ENCODE measurements at places on chromosomes 6 and 20.

DNA sequence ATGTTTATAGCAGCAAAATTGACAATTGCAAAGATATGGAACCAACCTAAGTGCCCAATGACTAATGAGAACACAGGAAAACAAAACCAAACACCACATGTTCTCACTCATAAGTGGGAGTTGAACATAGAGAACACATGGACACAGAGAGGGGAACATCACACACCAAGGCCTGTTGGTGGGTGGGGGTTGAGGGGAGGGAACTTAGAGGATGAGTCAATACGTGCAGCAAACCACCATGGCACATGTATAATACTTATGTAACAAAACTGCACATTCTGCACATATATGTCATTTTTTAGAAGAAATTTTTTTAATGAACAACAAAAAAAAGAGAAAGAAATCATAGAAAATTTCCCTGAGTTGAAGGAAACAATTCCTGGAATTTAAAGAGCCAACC is 3.9 kb downstream of the EPM2A start:
- H3K4me1 ChIP-seq, result peaks cover 36% of the 10 kb centered on the region
- H3K27me3 ChIP-seq, result no peaks in the 10 kb centered on the region
- H3K36me3 ChIP-seq, result peaks cover 22% of the 10 kb centered on the region
- peak; percentile 12 for DNase-seq

GRCh38 chr20:14888134-14888533 is 550.7 kb upstream of the FLRT3 start:
- no peaks in the 10 kb centered on the region for H3K27me3 ChIP-seq
- H3K27ac ChIP-seq, result no peak overlapping the region
- H3K4me1 ChIP-seq, result no peaks in the 10 kb centered on the region
- H3K4me3 ChIP-seq, result no peak overlapping the region
- no peaks in the 10 kb centered on the region for H3K36me3 ChIP-seq
- DNase-seq, result no peak

DNA sequence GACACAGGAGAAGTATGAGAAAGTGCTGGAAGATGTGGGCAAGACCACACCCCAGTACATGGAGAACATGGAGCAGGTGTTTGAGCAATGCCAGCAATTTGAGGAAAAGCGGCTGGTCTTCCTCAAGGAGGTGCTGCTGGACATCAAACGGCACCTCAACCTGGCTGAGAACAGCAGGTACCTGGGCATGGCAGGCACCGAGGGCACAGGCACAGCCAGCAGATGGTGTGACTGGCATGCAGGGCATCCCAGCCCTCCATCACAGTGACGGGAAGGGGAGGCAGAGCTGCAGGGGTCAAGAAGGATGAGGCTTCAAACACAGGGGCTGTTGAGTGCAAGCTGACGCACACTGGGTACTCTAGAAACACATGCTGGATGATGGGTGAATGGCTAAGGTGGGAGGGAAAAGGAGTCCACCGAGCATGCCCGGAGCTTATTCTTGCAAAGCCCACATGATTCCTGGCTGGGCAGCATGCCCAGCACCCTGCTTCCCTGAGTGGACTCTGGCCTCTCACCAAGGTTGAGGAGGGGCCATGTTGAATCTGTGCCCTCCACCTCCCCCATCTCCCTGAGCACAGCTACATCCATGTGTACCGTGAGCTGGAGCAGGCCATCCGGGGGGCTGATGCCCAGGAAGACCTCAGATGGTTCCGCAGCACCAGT is 26.3 kb downstream of the SPDEF start:
- H3K27ac ChIP-seq, result no peak overlapping the region
- no peak overlapping the region for H3K4me3 ChIP-seq
- H3K27me3 ChIP-seq, result no peaks in the 10 kb centered on the region
- no peak for DNase-seq
- no peaks in the 10 kb centered on the region for H3K36me3 ChIP-seq
- peaks cover 5% of the 10 kb centered on the region for H3K4me1 ChIP-seq

DNA sequence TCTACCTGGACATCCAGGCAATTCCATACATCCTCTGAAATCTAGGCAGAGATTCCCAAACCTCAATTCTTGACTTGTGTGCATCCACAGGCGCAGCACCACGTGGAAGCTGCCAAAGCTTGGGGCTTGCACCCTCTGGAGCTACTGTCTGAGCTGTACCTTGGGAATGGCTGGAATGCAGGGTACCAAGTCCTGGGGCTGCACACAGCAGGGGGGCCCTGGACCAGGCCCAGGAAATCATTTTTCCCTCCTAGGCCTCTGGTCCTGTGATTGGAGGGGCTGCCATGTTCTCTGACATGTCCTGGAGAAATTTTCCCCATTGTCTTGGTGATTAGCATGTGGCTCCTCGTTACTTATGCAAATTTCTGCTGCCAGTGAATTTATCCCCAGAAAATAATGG is 391.9 kb upstream of the CHD6 start:
- no peaks in the 10 kb centered on the region for H3K4me1 ChIP-seq
- no peaks in the 10 kb centered on the region for H3K27me3 ChIP-seq
- no peak overlapping the region for H3K27ac ChIP-seq
- no peak overlapping the region for H3K4me3 ChIP-seq

GRCh38 chr6:4971851-4972250 is 32.0 kb downstream of the RPP40 start:
- H3K36me3 ChIP-seq, result peaks cover 5% of the 10 kb centered on the region
- H3K27me3 ChIP-seq, result peaks cover 19% of the 10 kb centered on the region

DNA sequence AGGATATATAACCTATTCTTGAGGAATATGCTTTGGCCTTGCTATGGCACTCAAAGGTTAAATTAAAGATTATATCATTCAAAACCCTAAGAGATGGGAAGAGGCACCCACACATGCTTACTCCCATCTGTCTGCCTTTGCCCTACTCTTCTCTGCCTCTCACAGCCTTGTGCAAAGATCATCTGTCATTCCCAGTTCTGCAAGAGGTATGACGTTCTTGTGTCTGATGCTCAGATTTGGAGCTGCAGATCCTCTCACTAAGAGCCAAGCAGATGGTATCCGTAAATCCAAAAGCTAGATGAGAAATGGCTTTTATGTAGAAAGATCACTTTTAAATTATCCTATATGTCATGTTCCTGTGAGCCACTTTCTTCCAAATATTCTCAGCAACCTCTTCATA is 112.0 kb downstream of the GPR63 start:
- no peak overlapping the region for H3K4me3 ChIP-seq
- H3K27me3 ChIP-seq, result peaks cover 20% of the 10 kb centered on the region
- H3K27ac ChIP-seq, result no peak overlapping the region

DNA sequence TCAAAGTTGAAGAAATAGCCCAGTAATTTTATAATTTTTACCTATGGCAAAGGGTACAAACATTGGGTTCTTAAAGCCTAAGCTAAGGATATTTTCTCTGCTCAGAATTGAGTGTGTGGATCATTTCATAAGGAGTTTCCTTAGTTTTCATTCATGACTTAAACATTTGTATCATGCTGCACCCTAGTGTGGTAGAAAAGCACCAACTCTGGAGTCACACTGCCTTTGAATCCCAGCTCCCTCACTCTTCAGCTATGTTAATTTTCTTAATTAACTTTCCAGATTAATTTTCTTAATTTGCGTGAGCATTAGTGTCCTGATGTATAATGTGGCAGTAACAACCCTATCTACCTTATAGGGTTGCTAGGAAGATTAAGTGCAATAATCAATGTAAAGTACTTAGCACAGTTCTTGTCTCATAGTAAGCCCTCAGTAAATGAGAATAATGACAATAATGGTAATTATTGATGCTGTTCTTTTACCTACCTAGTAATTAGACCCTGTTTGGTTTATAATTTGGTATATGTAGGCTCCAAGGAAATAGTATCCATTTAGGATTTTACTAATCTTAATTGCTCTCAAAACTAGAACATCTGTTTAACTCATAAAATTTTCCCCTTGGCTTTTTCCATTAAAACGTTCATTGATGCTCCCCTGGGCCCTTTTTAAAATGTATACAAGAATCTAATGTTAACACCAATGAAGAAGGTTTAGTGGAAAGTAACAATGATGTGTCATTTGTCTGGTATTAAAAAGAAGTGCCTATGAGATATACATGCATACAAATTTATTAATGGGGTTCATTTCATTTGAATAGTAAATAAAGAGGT is 31.6 kb downstream of the DSE start:
- no peak overlapping the region for H3K4me3 ChIP-seq
- H3K36me3 ChIP-seq, result no peaks in the 10 kb centered on the region
- no peaks in the 10 kb centered on the region for H3K27me3 ChIP-seq
- H3K4me1 ChIP-seq, result no peaks in the 10 kb centered on the region
- no peak overlapping the region for H3K27ac ChIP-seq
